ENCODE measurements at places on chromosomes 4 and X.

DNA sequence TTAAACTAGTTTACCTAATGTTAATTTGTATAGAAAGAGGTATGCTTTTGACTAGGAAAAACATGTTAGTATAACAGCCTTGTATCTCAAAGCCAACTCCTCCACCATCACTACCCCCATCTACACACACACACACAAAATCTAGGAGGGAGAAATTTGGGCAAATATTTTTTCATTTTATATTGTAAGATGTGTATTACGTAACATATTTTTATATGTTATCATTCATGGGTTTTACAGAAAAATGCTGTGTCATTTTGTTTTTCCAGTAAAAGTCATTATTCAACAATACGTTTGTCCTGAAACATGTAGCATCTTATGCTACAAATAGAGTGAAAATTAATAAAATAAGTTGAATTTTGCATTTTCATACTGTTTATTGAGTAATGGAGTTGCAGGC is 3.0 kb downstream of the SULT1B1 start:
- no peak for DNase-seq

- peak; percentile 83 for DNase-seq
Observed at GRCh38 chr4:74624351-74625151, 169.8 kb downstream of the BTC start.

GRCh38 chrX:67692246-67692645 is 148.4 kb downstream of the AR start:
- DNase-seq: peak; percentile 81

DNA sequence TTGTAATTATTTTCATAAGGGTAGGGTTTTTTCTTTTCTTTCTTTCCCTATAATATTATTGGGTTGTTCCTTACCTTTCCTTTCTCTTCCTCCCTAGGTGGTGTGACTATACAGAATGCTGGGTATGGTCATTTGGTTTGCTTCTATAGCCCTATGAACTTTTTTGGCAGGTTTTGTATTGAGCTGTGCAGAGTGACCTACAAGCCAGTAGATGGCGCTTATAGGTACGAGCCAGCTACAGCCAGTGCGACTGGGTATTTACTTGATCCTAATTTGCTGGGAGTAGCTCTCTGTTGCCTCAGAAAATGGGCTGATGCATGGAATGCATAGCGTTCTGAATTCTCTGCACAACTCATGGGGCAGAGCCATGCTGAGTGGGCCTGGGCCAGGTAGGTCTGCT is 423.3 kb downstream of the MAGEE1 start:
- DNase-seq: no peak

DNA sequence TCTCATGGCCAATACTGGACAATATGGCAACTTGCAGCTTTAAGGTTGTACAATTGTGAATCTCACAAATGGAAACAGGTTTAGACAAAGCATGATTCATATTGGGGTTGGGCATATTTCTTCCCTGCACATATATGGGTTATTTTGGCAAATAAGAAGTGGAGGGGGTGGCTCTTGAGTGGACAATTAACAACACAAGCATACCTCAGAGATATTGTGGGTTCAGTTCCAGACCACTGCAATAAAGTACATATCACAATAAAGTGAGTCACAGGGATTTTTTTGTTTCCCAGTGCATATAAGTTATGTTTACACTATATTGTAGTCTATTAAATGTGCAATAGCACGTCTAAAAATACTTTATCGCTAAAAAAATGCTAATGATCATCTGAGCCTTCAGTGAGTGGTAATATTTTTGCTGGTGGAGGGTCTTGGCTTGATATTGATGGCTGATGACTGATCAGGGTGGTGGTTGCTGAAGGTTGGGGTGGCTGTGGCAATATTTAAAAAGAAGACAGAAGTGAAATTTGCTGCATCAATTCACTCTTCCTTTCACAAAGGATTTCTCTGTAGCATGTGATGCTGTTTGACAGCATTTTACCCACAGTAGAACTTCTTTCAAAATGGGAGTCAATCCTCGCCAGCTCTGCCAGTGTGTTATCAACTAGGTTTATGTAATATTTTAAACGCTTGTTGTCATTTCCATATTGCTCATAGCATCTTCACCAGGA is 50.5 kb upstream of the OGT start:
- DNase-seq: peak; percentile 1

GRCh38 chr4:161929956-161930355 is 233.8 kb downstream of the FSTL5 start:
- peak; percentile 53 for DNase-seq

GRCh38 chr4:11480683-11481082 is 52.0 kb upstream of the HS3ST1 start:
- DNase-seq: no peak

DNA sequence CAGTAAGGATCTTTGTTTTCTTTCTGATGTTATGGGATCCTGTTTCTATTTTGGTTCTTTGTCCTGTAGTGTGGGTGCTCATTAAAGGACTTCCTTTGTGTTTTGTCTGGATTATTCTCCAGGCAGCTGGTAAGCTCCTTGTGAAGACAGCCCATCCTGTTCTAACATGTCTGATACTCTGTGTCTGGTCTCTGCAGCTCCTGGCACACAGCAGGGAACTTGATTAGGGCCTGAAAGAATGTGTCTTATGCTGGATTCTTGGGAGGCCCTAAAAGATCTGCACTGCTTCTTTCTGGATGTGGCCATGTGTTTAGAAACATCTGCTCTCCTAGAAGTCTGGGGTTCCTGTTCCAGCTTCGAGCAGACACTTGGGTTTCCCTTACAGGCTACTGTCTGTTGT is 38.1 kb upstream of the ATXN3L start:
- peak; percentile 49 for DNase-seq

DNA sequence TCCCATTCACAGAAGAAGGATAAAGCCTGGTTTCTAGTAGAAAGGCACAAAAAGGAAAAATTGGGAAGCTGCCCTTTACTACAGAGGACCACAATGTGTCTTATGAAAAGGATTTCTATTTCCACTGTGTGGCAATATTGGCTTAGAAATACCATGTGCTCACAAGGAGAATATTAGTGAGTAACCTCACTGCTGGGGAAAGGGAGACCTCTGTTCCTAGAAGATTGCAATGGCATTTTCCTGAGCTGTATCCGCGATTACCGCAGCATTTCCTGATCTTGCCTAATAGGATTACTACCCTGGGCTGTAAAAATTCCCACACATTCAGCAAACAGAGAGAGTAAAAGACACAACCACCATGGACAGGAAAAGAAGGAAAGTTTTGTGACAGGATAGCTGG is 308.8 kb upstream of the TECRL start:
- DNase-seq: no peak

DNA sequence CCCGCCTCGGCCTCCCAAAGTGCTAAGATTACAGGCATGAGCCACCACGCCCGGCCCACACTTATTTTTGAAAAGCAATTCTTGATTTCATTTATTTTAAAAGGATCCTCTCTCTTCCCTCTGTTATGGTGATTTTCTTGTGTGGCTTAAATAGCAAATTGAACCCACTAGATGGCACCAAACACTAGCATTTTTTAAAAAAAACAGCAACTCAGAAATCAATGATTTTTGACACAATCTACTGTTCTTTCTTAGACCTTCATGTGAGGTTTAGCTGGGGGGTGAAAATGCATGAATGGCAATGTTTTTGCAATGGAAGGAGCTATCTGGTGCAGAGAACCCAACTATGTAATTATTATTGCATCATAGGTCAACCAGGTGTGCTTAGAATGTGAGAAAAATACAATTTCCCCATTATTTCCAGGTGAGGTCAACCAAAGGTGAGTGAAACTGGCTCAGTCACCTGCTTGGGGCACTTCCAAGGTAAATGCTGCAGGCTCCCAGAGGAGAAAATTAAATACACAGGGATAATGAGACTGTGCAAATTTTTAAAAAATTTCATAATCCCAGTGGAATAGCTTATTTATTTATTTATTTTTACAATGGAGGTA is 226.7 kb upstream of the PRKX start:
- peak; percentile 1 for DNase-seq

GRCh38 chr4:74930162-74930561 is 2.8 kb upstream of the PARM1 start:
- no peak for DNase-seq

DNA sequence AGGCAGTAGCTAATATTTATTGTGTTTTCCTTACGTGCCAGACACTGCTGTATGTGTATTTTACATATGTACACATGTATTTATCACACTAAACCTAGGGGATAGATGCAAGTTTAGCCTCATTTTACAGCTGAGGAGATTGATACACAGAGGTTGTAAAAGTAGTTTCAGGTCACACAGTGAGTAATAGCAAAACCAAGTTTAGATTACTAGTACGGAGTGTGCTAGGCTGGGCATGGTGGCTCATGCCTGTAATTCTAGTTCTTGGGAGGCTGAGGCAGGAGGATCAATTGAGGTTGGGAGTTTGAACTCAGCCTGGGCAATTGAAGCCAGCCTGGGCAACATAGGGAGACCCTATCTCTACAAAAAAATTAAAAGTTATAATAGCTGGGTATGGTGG is 701.1 kb upstream of the ATOH1 start:
- no peak for DNase-seq

DNA sequence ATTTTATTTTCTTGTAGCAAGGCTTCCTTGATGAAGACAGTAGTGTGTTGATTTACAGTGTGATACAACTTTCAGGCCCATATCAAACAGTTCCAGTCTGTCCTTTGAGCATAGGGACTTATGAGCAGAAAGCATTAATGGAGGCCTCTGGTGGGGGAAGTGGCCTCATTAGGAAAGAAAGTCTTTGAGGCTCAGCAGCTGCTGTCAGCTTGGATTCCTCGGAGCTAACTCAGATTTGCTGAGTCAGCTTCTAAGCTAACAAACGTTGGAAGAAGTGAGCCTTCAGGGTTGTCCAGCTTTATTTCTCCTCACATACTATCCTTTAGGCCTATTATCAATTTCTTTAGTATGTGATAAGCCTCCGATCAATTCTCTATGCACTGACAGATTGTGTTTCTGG is 15.8 kb upstream of the SFRP2 start:
- DNase-seq: peak; percentile 52

DNA sequence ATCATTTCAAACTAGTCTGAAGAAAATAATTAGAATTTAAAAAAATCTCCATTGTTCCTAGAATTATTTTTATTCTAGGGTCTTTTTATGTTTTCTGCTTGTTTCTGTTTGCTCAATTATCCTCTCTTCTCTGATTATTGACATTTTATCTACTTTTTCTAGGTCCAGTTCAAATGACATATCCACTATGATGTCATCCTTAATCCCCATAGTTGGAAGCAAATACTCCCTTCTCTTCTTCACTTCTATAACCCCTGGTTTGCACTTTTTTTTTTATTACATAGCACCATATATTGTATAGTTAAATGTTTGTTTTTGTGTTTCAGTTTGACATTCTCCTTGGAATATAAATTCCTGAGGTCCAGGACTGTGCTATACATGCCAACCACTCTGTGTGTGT is 82.6 kb downstream of the CT47B1 start:
- no peak for DNase-seq

- no peak for DNase-seq
Observed at GRCh38 chr4:185920171-185920570, 108.2 kb upstream of the SORBS2 start.

GRCh38 chrX:40152173-40152711 is 54.5 kb upstream of the BCOR start:
- no peak for DNase-seq

DNA sequence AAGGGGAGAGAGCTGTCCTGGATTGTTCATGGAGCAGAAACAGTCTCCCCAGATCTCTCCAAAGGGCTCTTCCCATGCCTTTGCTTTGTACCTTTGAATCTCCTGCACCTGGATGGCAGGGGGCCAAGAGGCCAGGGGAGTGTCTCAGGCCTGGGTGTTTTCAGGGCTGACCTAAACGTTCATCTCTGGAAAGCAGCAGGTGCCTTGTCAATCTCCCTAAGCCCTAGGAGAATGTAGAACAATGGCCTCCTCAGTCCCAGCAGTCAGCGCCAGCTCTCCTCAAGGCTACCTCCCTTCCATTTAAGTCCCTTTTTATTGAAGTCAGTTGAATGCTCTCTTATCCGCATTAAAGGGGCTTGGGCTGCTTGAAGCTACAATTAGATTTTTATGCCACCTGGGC is 31.2 kb upstream of the NSUN7 start:
- no peak for DNase-seq

- peak; percentile 58 for DNase-seq
Observed at GRCh38 chr4:159014859-159015258, 88.0 kb upstream of the RAPGEF2 start.

DNA sequence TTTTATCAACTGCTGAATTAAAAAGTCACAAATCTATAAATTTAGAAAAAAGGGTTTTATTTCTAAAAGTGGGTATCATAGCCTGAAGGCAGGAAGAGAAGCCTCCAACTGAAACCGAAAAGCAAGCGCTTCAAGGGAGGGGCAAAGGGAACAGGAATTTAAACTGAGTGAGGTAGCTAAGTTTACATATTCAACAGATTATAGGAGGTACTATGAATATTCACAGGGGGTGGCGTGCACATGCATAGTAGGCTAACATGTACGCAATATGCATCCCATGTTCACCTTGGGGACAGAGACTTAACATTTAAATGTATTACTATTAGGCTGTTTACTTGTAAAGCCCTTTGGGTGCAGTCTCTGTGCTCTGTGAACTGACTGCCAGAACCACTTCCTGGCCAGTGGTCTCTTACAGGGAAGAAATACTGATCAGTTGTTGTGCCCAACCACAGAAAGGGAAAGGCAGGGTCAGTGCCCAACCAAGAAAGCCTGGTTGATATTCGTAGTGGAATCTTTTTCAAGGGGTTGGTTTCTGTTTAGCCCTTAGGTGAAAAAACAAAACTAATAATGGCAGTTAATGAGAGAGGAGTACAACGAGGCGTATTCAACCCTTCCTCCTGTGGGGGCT is 168.7 kb upstream of the GALNTL6 start:
- no peak for DNase-seq

- DNase-seq: peak; percentile 35
Observed at GRCh38 chr4:1879485-1879884, 8.3 kb downstream of the NSD2 start.

GRCh38 chrX:108307132-108308085 is 130.8 kb downstream of the COL4A6 start:
- no peak for DNase-seq

- no peak for DNase-seq
Observed at GRCh38 chr4:157564771-157565170, 344.2 kb downstream of the GRIA2 start.

DNA sequence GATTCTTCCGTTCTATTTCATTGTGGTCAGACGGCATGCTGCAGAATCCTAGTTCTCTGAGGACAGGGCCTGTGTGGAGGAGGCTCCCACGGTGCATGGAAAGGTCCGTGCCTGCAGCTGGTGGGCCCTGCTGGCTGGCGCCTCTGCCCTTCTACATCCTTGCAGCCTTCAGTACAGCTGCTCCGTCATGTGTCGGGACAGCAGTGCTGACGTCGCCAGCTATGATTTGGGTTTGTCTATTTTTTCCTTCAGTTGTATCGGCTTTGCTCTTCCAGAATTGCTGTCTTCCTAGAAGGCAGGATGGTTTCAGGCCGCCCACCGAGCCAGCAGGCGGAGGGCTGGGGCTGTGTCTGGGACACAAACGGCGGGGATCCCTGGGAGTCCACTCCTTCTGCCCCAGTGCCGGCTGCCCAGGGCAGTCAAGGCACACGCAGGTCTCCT is 32.1 kb upstream of the CPLX1 start:
- no peak for DNase-seq

GRCh38 chr4:139278912-139279759 is 889 bp downstream of the MGARP start:
- DNase-seq: peak; percentile 14

- peak; percentile 30 for DNase-seq
Observed at GRCh38 chr4:1300466-1301455, 11.1 kb downstream of the MAEA start.

Data from fibroblast of skin of abdomen (primary cell).